ENCODE measurements at places on chromosomes 11 and 22.

DNA sequence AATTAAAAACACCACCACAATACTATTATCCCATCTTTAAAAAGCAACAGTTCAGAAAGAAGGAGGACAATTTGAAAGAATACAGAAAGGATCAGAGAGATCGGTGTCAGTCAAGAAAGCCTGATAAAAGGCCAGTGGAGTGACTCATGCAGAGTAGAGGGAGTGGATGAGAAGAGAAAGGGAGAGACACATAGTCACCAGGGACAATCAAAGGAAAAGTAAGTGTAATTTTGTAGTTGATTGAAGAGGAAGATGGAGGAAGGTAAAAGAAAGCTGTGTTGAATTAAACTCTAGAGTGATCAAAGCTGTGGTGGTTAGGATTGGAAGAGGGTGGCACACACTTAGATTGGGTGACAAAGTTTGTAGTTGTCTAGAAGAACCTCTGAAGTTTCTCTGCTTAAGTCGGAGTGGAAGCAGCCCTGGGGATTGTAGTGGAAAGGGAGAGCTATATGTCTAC, 14.1 kb downstream of the SPECC1L start:
- H3K27ac ChIP-seq, result no peak overlapping the region
- no peaks in the 10 kb centered on the region for H3K4me1 ChIP-seq
- H3K4me3 ChIP-seq, result no peak overlapping the region
- DNase-seq, result no peak

DNA sequence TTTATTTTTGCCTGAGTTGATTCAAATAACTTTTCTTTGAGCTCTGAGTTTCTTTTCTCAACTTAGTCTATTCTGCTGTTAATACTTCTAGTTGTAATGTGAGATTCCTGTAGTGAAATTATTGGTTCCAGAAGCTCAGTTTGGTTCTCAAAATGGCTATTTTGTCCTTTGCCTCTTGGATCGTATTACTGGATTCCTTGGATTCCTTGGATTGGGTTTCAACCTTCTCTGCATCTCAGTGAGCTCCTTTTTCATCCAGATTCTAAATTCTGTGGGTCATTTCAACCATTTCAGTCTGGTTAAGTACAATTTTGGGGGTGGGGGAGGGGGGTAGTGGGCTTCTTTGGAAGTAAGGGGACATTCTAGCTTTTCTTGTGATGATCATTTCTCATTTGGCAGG, 341.1 kb upstream of the CNTN5 start:
- no peaks in the 10 kb centered on the region for H3K4me1 ChIP-seq
- no peak overlapping the region for H3K27ac ChIP-seq
- DNase-seq, result no peak
- no peaks in the 10 kb centered on the region for H3K27me3 ChIP-seq
- no peak overlapping the region for H3K4me3 ChIP-seq

DNA sequence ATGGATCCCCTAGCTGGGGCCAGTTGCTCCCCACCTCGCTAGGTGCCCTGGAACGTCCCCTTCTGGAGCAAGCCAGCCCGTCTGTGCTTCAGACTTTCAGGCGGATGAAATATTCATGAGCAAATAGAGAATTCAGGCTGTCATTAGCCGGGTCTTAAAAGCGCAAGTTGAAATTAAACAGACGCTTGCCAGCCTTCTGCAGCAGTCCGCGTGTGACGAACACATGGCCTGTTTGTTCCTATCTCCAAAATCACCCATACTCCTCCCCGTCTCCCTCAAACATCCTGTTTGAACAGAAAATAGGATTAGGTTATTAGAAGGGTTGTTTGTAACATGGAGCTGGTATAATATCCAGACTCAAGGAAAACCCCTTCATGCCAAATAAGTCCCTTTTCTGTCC, 38.7 kb downstream of the MYO18B start:
- H3K4me1 ChIP-seq, result no peaks in the 10 kb centered on the region
- H3K36me3 ChIP-seq, result no peaks in the 10 kb centered on the region
- H3K27ac ChIP-seq, result no peak overlapping the region
- H3K27me3 ChIP-seq, result no peaks in the 10 kb centered on the region

DNA sequence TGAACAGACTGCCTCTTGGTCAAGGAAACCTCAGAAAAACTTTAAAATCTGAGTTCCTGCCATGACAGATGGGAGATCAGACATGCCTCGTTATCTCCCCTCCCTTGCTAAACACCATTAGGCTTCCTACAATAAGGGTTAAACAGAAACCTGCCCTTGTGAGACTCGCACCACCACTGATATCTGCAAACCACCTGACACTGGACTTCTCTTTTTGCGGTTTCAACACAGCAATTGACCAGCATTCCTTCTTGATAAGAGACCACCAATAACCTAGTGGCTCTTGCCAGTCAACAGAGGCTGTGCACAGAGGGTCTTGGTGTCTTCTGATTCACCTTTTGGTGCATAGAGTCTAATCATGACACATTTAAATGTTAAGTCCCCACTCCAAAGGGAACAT, 4.4 kb downstream of the OR5M8 start:
- H3K4me1 ChIP-seq, result no peaks in the 10 kb centered on the region
- H3K36me3 ChIP-seq, result no peaks in the 10 kb centered on the region
- H3K4me3 ChIP-seq, result no peak overlapping the region
- DNase-seq, result no peak

DNA sequence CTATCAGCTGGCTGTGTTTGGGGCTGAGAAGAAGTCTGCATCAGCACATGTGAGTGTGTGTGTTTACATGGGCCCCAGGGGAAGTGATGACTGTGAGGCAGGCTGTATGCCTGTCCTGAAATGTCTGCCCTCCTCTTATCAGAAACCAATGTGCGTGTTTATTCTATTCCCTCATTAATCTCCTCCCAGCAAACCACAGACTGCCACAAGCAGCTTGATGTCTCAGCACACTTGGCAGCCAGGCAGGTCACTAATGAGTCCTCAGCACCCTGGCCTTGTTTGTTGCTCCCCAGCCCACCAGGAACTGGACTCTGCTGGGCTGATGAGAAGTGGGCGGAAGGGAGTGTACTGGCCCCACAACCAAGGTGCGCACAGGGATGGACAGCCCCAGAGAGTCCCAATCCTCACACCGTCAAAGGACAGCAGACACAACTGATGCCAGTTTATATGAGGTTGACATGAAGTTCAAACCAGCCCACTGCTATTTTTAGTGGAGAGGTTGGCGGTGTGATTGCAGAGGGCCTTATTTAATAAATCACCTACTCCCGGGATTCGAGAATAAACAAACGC, 225.8 kb downstream of the ETS1 start:
- peaks cover 3% of the 10 kb centered on the region for H3K27me3 ChIP-seq
- no peak overlapping the region for H3K4me3 ChIP-seq

GRCh38 chr11:89235976-89236375, 58.3 kb downstream of the TYR start:
- H3K27ac ChIP-seq, result no peak overlapping the region
- H3K4me1 ChIP-seq, result no peaks in the 10 kb centered on the region
- H3K4me3 ChIP-seq, result no peak overlapping the region
- DNase-seq, result no peak

GRCh38 chr11:94525546-94526324, 13.5 kb downstream of the C11orf97 start:
- H3K27me3 ChIP-seq, result peaks cover 22% of the 10 kb centered on the region
- no peak overlapping the region for H3K27ac ChIP-seq
- DNase-seq, result no peak
- H3K4me3 ChIP-seq, result no peak overlapping the region
- no peaks in the 10 kb centered on the region for H3K4me1 ChIP-seq
- H3K36me3 ChIP-seq, result no peaks in the 10 kb centered on the region

DNA sequence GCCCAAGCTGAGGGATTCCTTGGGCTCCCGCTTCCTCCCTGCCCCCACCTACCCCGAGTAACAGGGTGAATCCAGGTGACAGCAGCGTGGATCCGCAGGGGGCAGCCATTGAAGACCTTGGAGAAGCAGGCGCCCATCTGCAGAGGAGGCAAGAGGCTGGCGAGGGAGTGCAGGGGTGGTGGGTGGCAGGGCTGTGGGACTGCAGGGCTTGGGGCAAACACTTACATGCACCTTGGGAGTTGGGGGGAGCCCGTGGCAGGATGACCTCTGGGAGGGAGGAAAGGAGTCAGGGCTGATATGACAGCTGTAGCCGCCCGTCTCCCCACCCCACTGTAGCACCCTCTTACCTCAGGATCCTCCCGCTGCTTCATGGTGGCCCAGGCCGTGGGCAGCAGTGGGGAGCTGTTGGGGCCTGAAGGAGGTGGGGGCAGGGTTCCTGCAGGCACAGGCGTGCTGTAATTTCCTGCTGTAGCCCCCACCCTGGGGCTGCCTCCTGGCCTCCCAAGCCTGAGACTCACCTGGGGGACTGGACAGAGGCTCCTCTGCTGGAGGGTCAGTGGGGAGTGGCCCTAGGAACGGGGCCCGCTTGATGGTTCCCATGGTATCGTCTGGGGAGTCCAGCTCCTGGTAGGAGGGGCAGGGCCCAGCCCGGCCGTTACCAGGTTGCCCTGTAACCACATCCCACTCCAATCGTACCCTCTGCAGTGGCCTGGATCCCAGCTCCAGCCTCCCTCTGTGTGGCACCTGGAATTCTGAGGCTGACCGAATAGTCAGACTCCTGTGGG, 6.1 kb downstream of the MAP4K2 start:
- no peak for DNase-seq
- no peaks in the 10 kb centered on the region for H3K4me1 ChIP-seq

Data from endodermal cell (in vitro differentiated cells).